ENCODE measurements at places on chromosomes 6 and 20.

- no peak for DNase-seq
Observed at GRCh38 chr20:9566977-9567376, 52.6 kb downstream of the LAMP5 start.

DNA sequence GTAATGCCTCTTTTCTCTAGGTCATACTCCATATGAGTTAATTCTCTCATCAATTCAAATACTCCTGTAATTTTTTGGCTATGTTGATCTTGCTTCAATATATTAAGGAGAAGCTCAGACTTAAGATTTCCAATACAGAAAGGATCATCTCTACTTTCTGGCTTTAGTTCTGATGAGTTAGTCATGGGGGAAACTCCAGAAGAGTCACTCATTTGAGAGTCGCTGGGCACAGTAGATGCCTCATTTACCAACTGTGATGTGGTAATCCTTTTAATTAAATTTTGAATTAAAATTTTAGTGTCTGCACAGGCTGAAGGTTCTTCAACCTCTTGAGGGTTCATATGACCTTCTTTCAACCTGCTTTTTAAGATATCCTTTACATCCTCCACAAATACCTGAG is 38.5 kb downstream of the DST start:
- DNase-seq = no peak

DNA sequence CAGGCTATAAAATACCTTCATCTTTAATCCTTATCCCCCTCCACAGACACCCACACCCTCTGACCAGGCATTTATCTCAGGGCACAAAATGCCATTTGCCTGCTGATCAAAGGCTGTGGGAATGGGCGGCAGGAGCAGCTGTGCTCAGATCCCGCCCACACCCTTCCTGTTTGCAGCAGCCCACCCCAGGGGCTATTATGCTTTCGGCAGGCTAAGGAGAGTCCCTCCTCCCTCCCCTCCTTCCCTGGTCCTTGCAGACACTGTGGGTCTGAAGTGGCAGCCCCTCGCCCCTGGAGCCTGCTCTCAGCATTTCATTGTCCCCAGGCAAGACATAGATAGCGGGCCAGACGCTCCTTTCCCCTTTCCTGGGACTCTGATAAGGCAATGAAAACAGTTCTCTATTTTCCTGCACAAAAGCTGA is 220.8 kb upstream of the HEY2 start:
- DNase-seq = no peak

GRCh38 chr6:1635305-1636010 is 25.7 kb downstream of the FOXC1 start:
- no peak for DNase-seq

DNA sequence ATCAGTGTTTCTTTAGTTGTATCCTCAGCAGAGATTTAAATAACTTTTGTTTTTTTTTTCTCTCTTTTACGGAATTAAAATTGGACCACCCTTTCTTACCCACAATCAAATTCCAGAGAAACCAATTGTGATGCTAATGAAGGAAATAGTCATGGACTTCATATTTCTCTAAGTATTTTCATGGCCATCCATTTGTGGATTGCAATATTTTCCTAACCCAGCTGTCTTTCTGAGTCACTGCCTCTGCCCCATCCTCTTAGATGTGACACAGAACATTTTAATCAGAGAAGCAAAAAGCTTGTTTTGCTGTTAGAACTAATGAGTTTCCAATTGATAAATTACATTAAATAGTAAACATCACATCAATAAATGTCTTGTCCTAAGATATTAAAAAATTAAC is 405.5 kb upstream of the ADGRB3 start:
- DNase-seq = no peak

DNA sequence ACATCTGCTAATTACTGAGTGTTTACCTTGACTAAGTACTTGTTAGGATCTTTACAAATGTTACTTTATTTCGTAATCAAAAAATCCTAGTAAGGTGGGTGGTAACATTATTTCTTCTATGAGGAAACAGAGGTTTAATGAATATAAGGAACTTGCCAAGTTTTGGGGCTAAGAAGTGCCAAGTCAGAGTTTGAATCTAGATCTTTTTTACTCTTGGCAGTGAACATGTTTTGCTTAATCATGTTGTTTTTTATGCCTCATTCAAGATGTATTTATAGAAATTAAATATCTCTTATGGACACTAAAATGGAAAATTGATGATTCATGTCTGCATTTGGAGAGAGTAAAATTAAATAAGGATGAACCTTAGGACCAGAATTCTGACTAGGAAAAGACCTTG is 393.7 kb downstream of the UTRN start:
- no peak for DNase-seq

- no peak for DNase-seq
Observed at GRCh38 chr6:123009059-123009458, 13.0 kb downstream of the CLVS2 start.

DNA sequence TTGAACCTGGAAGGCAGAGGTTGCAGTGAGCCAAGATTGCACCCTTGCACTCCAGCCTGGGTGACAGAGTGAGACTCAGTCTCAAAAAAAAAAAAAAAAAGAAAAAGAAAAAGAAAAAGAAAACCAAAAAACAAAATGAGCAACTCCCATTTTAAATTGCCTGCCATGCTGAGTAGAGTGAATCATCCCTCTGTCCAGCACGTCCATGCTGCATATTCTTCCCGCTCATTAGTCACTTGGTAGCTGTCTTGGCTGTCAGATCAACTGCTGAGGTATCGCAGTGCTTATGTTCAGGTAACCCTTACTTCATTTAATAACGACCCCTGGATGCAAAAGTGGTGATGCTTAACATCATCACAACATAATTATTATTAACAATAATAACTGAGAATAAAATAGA is 72.6 kb upstream of the RNF24 start:
- DNase-seq = no peak

DNA sequence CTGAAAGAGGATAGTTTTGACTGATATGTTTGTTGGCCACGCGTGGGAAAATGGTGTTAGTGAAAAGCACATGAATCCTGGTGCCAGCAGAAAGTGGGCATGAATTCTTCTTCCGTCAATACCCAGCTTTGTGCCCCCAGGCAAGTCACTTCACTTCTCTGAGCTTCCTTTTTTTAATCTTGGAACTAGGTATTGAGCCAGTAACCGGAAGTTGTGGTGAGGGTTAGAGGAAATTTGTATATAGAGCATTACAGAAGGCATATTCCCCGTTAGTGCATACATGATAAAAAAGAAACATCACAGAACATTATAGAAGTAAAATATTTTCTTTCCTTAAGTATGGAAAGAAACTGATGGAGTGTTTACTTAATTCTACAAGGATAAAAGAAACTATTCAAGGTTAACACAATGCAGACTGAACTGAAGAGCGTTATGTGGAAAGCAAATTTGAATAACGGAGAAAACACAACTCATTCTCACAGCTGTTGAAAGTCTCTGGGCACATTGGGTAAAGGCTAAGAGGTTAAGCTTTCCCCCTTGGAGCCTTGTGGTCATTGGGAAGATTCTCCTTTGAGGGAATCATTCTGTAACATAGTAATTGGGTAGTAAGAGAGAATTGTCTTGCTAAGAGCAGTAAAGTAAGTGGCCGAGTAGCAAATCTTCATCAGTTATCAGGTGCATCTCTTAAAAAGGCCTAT is 223.1 kb downstream of the BCAS1 start:
- no peak for DNase-seq

GRCh38 chr6:64000818-64001491 is 365.4 kb downstream of the PHF3 start:
- no peak for DNase-seq

- no peak for DNase-seq
Observed at GRCh38 chr6:116513224-116513875, 1.9 kb downstream of the CALHM5 start.

DNA sequence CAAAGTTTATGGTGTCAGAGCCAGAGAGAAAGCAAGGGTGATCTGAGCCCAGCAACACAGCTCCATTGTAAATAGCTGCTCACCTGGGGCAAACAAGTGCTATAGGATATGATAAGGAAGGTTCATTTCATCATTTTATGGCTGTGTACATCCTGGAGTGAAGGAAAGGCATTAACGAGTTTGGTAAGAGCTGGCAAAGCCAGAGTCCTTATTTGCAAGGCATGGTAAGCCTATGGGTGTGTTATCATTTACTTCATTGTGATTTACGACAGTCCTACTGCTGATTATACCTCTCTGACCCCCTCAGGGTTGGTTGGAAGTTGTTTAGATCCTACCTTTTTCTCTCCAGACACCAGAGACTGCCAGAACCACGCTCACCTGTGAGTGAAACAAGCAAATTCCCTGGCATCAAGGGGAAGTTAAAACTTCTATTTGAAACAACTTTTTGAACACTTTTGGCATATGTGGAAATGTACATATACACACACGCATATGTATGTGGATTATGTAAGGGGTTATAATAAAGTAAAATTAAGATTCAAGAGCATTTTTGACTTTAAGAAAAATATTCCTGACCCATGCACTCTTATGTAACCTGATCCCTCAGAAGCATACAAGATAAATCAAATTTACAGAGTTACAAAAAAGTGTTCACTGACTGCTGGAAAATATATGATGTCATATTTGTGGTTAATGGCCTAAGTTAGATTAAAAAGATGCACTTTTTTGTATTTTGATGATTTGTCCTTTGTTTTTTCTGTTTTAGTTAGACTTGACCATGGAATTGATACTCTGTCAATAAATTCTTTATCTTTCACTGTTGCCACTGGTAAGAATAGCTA is 40.4 kb upstream of the EDN1 start:
- no peak for DNase-seq

GRCh38 chr6:63565727-63566596 is 6.3 kb upstream of the LOC128125822 start:
- no peak for DNase-seq

DNA sequence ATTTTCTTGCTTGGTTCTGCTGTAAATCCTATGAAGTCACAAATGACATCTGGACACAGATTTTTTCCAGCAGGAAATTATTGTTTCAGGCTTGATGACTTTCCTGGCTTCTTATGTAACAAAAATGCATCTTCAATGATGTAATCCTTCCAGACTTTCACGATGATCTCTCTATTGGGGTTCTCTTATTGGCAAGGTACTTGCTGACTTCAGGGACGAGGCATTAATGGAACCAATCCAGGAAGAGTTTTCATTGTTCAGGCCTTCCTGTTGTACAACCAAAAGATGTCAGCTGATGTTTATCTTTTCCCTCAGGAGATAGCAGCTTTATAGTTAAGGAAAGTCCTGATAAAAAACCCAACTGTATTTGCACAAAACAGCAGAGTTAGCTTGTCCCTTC is 118.5 kb upstream of the MMS22L start:
- no peak for DNase-seq

DNA sequence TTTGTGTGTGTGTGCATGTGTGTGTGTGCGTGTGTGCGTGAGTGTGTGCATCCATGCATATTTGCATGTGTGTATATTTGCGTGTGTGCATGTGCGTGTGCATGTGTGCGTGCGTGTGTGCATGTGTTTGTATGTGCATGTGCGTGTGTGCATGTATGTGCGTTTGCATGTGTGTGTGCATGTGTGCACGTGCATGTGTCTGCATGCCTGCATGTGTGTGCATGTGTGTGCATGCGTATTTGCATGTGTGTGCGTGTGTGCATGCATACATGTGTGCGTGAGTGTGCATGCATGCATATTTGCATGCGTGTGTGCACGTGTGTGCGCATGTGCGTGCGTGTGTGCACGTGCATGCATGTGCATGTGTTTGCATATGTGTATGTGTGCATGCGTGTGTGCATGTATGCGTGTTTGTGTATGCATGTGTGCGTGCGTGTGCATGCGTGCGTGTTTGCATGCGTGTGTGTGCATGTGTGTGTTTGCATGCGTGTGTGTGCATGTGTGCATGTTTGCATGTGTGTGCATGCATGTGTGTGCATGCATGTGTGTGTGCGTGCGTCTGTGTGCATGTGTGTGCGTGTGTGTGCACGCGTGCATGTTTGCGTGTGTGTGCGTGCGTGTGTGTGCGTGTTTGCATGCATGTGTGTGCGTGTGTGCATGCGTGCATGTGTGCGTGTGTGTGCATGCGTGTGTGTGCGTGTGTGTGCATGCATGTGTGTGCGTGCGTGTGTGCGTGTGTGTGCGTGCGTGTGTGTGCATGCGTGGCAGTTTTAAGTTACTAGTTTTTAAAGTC is 57.7 kb upstream of the SMOC2 start:
- no peak for DNase-seq

GRCh38 chr6:52049252-52050050 is 38.0 kb downstream of the PKHD1 start:
- DNase-seq = peak; percentile 61

DNA sequence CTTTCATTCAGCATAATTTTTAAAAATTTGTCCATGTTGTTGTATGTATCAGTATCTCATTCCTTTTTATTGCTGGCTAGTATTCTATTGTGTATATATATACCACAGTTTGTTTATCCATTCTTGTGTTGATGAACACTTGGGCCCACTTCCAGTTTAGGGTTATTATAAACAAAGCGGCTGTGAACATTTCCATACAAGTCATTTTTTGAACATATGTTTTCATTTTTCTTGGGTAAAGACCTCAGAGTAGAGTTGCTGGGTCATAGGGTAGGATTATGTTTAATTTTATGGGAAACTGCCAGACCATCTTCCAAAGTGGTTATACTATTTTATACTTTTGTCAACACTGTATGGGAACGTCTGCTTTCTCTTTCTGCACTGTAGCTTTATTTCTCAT is 55.3 kb downstream of the RBM24 start:
- no peak for DNase-seq

GRCh38 chr6:129186988-129187387 is 304.1 kb downstream of the LAMA2 start:
- no peak for DNase-seq

DNA sequence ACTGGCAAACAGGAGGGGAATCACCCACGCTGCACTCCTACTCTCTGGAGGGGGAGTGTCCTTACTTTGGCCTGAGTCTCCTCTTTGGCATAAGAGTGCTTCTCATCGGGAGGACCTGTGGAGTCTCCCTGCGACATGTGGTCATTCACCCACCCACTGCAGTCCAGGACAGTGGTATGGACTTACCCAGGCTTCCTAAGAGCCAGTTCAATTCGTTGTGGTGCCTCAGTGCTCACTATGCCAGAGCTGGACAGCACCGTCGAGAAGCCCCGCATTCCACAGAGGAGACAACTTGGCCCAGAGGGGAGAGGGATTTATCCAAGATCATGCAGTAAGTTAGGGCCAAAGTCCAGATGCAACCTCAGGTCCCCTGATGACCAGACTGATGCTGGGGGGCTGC is 86.2 kb upstream of the CCDC167 start:
- DNase-seq = no peak

GRCh38 chr6:154731296-154732218 is 1.7 kb upstream of the SCAF8 start:
- no peak for DNase-seq

GRCh38 chr6:42947950-42948349 is 12.6 kb upstream of the GNMT start:
- DNase-seq = no peak

GRCh38 chr6:124870611-124871459 is 91.4 kb upstream of the RNF217 start:
- no peak for DNase-seq

DNA sequence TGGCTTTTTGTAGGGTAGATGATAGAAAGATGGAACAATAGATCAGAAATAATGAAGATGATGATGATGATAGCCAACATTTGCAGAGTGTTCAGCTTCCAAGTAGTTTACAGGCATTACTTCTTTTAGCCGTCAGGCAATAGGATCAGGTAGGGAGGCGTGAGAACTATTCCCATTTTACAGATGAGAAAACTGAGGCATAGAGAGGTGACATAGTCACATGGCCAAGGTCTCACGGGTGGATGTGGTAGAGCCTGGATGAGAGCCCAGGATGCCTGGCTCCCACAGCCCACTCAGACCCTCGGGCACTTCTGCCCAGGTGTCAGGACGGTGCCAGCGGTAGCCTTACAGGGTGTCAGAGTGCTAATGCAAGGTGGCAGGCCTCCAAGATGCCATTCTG is 26.0 kb upstream of the TM9SF4 start:
- no peak for DNase-seq

- DNase-seq = no peak
Observed at GRCh38 chr6:83188501-83188900, 4.6 kb downstream of the PGM3 start.

All from hippocampal formation (tissue), 2 donors.